ENCODE measurements at places on chromosomes 13 and 19.

DNA sequence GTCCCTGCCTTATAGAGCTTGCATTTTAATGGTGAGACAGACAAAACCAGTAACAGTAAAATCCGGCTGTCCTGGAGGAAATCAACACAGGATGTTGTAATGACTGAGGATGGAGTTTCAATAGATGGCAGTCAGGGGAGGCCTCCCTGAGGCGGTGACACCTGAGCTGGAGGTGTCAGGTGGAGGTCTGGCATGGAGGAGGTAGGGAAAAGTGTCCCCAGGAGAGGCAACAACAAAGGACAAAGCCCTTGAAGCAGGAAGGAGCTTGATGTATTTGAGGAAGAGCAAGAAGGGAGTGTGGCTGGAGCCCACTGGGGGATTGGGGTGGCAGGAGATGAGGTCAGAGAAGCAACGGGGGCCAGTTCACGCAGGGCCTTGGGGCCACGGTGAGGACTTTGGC, 7.8 kb downstream of the GRIN2D start:
- DNase-seq = no peak

DNA sequence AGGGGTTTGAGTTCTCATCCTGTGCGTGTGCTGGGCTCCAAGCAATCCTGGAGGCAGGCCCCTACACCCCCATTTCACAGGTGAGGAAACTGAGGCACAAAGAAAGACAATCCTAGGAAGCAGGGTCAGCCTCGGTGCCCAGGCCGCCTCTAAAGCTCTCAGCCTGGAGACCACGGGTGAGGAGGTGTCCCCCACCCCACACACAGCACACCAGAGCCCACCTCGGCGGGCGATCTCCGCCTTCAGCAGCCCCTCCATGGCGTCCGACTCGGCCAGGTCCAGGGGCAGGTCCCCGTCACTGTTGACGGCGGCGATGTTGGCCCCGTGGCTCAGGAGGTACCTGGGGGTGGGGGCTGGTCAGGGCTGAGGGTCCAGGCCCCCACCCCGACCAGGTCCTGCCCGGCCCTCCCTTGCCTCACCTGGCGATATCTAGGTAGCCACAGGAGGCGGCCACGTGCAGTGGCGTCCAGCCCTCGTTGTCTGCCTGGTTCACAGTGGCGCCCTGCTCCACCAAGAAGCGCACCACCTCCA, 5.1 kb downstream of the PPP1R12C start:
- no peak for DNase-seq

GRCh38 chr19:43330726-43331434, 22.6 kb upstream of the CD177 start:
- no peak for DNase-seq

DNA sequence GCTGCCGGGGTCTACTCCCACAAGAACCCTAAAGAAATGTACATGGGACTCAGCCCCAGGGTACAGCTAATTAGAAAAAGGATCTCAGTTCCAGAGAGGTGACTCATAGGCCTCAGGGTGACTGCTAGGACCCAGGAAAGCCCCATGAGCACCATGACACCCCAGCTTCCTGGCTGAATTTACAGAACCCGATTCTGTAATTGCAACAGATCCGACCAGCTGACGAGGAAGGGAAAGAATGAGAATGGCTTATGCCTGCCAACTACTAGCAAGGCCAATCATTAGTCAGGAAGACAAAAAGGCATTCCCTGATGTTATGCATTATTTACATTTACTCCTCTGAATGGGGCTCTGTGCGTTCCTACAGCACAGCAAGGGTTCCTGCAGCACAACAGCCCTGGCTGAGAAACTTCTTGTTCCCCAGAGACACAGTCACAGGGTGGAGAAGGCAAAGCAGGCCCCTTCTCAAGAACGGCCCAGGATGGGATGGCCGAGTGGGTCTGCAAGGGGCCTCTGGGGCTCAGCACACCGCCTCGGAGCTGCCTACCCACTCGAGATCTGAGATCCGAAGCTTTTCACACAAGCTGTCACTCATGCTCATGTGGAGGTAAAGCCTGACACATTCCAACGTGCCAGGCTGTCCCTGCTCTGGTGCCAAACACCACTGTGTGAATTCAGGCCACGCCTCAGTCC, 27.2 kb downstream of the PBX4 start:
- no peak for DNase-seq

DNA sequence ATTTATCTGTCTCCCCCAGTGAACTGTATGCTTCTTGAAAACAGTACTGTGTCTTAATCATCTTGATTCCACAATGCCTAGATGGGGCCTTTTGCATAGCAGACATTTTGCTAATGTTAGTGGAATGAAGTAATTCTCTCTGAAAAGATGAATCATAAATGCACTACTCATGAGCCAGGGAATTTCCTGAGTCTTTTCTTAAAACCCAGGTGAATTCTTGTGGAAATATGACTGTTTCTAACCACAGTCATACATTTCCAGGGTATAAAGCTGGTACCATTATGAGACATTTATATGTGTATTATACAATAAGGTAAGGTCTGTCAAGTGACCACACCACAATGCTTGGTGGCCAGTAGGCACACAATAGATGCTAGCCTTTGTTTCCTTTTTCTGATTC, 5.5 kb upstream of the KCTD4 start:
- no peak for DNase-seq

GRCh38 chr19:2762783-2763496, 20.1 kb downstream of the SGTA start:
- no peak for DNase-seq

DNA sequence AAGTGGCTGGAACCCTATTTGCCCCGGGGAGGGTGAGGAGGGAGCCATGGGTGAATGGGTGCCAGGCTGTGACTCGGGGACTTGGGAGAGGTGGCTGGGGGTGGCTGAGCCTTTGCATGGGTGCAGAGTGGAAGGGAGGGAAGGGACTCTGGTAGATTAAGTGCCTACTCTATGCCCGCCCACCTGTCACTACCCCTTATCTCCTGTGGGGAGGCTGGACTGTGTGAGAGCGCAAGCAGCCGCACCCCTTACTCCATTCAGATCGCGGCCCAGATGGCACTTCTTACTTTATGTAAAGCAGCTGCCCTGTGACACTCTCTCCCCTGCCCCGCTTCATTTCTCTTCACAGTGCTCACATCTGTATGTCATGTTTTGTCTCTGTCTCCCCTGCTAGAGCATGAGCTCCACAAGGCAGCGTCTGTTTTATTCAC, 2.9 kb downstream of the KASH5 start:
- no peak for DNase-seq

- DNase-seq = peak; percentile 10
These were observed 767.6 kb upstream of the SLITRK1 start for GRCh38 chr13:84649853-84650252.
